ENCODE measurements at places on chromosomes 11 and 22. TPM values are rescaled to one million over a fixed set of nuclear protein-coding genes. Genes with fewer than 3 reads are reported as not detected.

Gene PATE2
- not detected for total RNA-seq

GRCh38 chr11:70912226-70912840 is 340.0 kb downstream of the SHANK2 start:
- H3K4me1 ChIP-seq, result no peaks in the 10 kb centered on the region
- no peaks in the 10 kb centered on the region for H3K27me3 ChIP-seq
- H3K4me3 ChIP-seq, result no peak overlapping the region
- DNase-seq, result no peak
- H3K36me3 ChIP-seq, result no peaks in the 10 kb centered on the region
- H3K27ac ChIP-seq, result no peak overlapping the region

DNA sequence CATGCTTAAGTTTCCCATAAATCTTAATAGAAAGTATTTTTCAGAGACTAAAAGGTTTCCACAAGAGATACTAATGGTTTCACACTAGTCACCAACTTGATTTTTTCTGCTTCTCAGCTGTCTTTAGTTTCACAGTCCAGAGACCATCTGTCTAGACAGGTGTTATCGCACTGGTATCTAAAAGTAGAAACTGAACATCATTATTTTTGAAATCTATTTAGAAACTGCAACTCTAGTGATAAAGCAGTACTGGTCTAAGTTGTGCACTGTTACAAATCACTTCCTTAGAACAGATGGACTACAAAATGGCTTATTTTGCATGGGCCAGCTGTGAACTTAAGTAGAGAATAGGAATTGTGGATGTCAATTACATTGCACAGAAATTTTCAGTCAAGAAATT is 78.0 kb downstream of the CNTN5 start:
- H3K27me3 ChIP-seq, result no peaks in the 10 kb centered on the region
- H3K36me3 ChIP-seq, result no peaks in the 10 kb centered on the region
- no peak for DNase-seq
- H3K4me1 ChIP-seq, result no peaks in the 10 kb centered on the region
- H3K27ac ChIP-seq, result no peak overlapping the region
- no peak overlapping the region for H3K4me3 ChIP-seq

GRCh38 chr11:119480380-119481020 is 57.5 kb upstream of the THY1 start:
- H3K4me1 ChIP-seq, result peaks cover 13% of the 10 kb centered on the region
- no peak for DNase-seq
- H3K27ac ChIP-seq, result peak overlapping the region; percentile 78

GRCh38 chr11:66115638-66116301 is 45.7 kb downstream of the PACS1 start:
- no peaks in the 10 kb centered on the region for H3K27me3 ChIP-seq
- H3K27ac ChIP-seq, result no peak overlapping the region
- H3K36me3 ChIP-seq, result no peaks in the 10 kb centered on the region
- no peak overlapping the region for H3K4me3 ChIP-seq
- DNase-seq, result no peak

GRCh38 chr11:83401506-83402225 is 115.5 kb upstream of the CCDC90B start:
- no peak overlapping the region for H3K27ac ChIP-seq
- no peaks in the 10 kb centered on the region for H3K36me3 ChIP-seq
- no peaks in the 10 kb centered on the region for H3K4me1 ChIP-seq
- no peaks in the 10 kb centered on the region for H3K27me3 ChIP-seq

DNA sequence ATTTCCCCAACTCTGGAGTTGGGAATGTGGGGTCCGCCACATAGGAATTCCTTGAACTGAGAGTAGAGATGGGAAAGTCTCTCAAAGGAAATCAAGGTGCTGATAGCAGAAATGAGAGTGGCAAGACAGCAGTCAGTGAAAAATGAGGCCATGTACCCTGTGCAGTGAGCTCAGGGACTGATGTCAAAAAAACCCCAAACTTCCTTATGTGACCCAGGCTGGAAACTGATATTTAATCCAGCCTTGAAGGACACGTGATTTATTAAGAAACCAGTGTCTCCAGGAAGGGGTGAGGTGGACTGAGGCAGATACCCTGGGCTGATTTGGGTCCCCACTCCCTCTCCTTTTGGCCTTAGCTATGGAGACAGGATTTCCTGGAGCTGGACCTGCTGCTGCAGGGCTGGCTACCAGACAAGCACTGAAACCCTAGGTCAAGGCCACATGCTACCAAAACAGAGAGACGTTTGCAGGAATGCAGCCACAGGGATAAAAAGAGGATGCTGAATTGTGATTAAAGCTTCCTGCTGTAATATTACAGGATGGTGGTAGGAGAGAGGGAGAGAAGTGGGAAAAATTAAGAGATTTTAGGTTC is 25.3 kb upstream of the FCHSD2 start:
- H3K27ac ChIP-seq, result no peak overlapping the region
- peaks cover 8% of the 10 kb centered on the region for H3K4me1 ChIP-seq
- no peak for DNase-seq
- no peaks in the 10 kb centered on the region for H3K36me3 ChIP-seq
- H3K27me3 ChIP-seq, result no peaks in the 10 kb centered on the region
- no peak overlapping the region for H3K4me3 ChIP-seq

All from PC-3 (cell line).